NCI-H1417 treated with DMSO at 0.1 percent for 48 hours (cell line): ENCODE measurements at places on chromosomes 16 and 17.

GRCh38 chr16:67431775-67432505 lies 1.0 kb downstream of the HSD11B2 start:
- no peak for DNase-seq

DNA sequence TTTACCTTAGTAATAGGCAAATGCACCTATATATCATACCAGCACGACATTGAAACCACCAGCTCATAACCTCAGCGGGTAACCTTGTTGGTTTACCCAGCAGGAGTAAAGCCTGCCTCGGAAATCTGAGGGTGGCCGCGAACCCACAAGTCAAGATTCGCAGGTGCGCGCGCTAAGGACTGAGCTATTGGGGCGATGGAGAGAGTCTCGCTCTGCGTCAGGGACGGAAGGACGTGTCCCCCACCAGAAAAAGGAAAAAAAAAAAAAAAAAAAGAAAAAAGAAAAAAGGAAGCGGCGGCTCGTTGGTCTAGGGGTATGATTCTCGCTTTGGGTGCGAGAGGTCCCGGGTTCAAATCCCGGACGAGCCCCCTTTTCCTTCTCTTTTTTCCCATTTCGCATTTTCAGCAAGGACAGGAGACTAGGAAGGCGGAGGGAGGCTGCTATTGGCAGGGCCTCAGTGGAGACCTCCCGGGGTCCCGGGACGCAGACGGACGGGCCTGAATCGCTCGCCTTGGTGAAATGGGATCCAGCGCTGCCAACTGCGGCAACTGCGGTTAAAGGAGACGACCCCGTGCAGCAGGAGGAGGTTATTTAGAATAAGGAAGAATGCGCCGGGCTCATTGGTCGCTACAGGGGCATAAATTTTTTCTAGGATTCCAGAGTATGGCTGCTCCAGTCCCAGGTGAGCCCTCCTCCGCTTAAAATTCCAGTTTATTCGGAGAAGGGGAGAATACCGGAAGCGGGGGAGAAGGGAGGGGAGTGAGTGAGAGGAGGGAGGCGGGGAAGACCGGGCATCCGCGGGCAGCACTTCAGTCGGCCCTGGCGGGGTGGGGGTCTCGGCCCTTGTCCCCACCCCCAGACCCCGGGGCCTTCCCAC lies at the start of gene OR1F1:
Gene OR1F1 (plus strand): TSS at position 407 of the 877 bp plus-strand sequence.
- DNase-seq, result no peak

- DNase-seq, result no peak
These were observed 362.2 kb downstream of the XYLT1 start for GRCh38 chr16:17108596-17108995.

DNA sequence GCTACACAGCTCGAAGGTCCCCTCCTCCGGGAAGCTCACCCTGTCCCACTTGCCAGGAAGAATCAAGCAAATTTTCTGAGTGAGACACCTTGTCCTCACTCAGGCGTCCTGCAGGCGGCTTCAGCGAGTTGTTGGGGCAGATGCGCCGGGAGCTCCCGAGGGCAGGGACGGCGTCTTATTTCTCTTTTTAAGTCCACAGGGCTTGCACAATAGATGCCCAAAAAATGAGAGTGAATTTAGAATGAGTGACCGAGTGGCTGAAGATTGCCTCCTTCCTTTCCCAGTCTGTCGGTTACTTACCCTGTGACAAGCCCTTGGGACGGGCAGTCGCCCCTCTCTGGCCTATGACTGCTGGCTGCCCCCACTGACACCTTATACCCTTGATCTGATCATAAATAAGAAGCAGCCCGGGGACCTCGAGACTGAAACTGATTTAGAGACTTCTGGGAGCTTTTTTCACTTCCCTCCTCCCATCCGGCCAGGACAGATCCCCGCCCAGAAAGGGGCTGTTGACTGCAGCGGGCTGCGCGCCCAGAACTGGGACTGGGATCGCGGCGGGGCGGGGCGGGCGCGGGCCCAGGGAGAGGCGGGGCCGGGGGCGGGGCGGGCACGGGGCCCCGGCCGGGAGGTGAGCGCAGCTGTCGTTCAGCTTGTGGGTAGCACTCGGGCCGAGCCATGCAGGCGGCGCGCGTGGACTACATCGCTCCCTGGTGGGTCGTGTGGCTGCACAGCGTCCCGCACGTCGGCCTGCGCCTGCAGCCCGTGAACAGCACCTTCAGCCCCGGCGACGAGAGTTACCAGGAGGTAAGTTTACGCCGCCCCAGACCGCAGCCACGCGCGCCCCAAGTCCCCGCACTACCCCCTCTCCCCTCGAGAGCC lies at the start of gene TTYH2:
Gene TTYH2 (plus strand): TSS at position 659 of the 879 bp plus-strand sequence. CDS start 17 bp downstream, at position 676.
- no peak for DNase-seq

DNA sequence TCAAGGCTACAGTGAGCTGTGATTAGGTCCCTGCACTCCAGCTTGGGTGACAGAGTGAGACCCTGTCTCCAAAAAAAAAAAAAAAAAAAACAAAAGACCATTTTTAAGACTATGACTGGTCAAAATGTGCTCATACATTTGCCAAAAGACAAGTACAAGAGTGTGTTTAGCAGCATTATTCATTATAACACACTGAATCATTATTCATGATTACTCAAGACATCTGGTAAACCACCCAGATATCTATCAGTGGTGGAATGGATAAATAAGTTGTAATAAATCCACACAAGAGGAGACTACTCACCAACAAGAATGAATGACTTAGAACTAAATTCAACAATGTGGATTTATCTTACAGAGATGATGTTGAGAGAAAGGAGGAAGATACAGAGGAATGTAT lies 716.3 kb downstream of the MAF start:
- no peak for DNase-seq

DNA sequence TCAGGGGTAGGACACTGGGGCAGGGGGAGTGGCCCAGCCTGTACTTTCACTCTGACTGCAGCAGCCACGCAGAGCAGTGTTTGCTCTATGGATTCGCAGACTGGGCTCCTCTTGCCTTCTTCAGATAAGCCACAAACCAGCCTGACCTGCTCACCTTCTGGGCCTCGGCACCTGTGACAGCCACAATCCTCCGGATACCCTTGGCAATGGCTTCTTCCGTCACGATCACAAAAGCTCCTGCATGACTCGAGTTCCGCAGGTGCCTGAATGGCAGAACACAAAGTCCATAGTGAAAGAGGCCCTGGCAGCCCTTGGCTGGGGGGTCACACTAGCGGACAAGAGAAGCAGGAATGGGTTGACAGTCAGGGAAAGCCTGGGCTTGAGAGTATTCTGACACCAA lies 3.8 kb upstream of the EXOSC6 start:
- DNase-seq, result no peak

DNA sequence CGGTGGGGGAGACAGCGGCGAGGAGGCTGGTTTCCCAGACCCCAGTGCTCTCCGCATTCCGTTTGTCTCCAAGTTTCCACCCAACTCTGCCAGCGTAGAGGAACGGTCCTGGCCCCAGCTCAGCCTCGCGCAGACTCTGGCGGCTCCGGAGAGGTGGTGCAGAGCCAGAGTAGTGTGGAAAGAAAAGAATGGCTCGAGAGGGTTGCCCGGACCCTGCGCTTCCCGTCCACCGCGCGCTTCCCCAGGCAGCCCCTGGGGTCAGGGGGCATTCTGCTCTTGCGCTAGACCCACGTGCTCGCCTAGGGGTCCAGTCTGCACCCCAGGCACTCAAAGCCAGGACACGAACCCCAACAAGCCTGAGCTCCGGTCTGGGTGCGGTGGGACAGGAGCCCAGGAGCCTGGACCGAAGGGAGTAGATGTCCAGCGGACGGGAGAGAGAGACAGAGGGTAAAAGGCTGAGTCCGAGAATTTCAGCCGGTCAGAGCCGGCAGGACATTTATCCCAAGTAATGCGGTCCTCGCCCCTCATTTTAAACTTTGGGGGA lies 3.8 kb downstream of the PMP22 start:
- DNase-seq, result no peak

GRCh38 chr16:74210245-74210644 lies 86.4 kb upstream of the PSMD7 start:
- DNase-seq, result no peak

GRCh38 chr16:19574615-19575014 lies 19.1 kb downstream of the VPS35L start:
- no peak for DNase-seq

GRCh38 chr16:75326333-75326732 lies 74.9 kb upstream of the BCAR1 start:
- DNase-seq, result no peak

- no peak for DNase-seq
These were observed 10.1 kb downstream of the SLC7A6 start for GRCh38 chr16:68274441-68274840.

GRCh38 chr16:4123616-4124300 lies 7.5 kb upstream of the ADCY9 start:
- no peak for DNase-seq

- DNase-seq, result no peak
These were observed 685 bp upstream of the PSMD3 start for GRCh38 chr17:39979893-39980350.

DNA sequence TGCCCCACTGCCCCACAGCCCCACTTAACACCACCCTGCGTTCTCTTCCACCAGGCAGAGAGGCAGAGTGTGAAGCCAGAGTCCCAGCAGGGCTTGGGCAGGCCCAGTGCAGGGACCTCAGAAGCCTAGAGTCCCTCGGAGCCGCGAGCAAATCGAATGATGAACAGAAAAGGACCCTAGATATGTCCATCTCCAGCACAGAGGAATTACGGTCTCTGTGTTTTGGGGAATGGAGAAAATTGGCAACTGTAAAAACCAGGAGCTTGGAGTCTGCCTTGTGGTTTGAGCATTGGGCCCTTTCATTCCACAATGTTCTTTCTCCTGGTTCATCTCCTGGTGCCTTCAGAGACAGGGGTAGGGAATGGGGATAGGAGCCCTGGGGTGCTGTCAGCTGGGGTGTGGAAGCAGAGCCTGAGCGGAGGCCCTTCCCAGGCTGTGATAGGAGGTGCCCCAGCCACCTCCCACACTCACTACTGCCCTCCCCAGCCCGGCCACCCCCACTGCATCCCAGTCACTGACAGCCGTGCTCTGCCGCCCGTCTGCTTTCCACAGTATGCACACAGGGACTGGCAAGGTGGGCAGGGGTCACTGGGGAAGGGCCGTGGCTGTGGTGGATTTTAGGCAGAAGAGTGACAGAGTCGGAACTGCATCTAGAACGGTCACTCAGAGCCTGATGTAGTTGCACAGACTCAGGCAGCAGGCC lies 26.7 kb downstream of the TBX4 start:
- no peak for DNase-seq

DNA sequence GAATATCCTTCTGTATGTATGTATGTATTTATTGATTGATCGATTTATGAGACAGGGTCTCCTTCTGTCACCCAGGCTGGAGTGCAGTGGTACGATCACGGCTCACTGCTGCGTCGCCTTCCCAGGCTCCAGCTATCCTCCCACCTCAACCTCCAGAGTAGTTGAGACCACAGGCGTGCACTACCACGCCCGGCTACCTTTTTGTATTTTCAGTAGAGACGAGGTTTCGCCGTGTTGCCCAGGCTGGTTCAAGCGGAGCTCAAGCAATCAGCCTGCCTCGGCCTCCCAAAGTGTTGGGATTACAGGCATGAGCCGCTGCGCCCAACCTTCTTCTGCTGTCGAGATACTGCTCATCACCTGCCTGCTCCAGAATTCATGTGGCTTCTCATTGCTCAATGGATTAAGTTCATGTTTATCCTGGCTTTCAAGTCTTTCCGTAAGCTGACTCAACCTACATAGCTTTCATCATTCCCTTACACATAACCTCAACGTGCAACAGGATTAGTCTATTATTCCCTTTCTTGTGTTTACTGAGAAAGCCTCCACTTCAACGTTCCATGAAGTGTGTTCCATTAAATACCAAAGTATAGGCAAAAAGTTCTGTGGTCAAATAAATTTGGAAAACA lies 13.6 kb downstream of the TAC4 start:
- DNase-seq, result no peak

DNA sequence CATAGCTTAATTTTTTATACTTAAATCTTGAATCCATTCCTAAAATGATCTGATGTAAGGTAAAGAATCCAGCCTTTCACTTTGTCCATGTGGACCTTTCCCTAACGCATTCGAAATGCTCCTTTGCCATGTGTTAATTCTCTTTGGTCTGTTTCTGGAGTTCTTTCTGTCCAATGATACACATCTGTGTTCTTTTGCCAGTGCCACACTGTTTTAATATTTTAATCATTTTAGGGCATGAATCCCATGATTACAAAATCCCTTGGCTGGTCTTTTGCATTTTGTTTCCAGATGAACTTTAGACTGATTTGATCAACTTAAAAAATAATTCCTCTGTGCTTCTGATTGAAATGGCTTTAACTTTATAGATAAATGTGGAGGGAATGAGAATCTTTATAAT lies 74.1 kb downstream of the NTN1 start:
- no peak for DNase-seq

GRCh38 chr17:41360296-41360995 lies 9.2 kb downstream of the KRT33B start:
- DNase-seq, result no peak

GRCh38 chr17:46053911-46054534 lies 55.0 kb downstream of the STH start:
- no peak for DNase-seq

- no peak for DNase-seq
These were observed 88.8 kb upstream of the GSE1 start for GRCh38 chr16:85524365-85524629.

DNA sequence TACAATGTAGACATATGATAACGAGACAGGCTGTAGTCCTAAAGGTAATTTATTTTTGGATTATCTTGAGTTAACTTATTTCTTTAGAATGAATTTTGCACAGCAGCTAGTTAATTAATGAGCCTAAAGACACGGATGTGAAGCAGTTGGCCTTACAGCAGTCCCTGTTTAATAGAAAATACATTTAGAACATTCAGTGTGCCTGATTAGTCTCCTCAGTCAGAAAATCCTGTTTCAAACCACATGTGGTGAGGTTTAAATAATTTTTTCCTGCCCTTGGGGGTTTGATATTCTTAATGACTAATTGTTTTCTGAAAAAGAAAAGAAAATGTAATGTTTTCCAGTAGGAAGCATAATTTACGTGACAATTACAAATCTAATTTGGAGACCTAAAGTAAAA lies 494.2 kb upstream of the CDH8 start:
- no peak for DNase-seq

DNA sequence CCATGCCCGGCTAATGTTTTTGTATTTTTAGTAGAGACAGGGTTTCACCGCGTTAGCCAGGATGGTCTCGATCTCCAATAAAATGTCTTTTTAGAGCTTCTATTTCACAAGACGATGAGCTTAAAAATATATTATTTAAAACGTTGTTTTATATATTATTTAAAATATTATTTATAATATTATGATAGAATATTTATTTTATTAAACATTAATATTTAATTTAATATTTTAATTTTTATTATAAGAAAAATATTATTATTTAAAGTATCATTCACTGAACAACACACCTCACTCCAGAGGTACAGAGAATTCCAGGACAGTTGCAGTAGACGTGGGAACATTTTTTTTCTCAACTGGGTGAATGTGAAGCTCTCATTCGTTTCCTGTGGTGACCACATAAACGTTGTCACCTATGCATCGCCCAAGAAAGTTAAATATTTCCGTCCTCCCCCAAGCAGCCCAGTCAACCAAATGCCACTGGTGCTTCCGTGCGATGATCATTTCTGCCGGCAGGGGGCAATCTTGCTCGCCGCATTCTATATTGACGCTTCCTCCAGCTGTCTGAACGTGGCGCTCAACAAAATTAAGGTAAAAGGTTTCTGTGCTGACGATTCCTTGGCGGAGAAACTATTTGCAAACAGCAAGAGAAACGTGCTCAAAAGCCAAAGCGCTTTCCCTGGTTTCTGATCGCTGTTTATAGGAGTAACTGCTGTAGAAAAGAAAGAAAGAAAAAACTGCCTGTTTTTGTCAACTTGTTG lies 41.7 kb upstream of the PRSS54 start:
- DNase-seq, result no peak
